Right atrium auricular region (tissue), 2 donors: ENCODE measurements at places on chromosomes 3 and 15.

DNA sequence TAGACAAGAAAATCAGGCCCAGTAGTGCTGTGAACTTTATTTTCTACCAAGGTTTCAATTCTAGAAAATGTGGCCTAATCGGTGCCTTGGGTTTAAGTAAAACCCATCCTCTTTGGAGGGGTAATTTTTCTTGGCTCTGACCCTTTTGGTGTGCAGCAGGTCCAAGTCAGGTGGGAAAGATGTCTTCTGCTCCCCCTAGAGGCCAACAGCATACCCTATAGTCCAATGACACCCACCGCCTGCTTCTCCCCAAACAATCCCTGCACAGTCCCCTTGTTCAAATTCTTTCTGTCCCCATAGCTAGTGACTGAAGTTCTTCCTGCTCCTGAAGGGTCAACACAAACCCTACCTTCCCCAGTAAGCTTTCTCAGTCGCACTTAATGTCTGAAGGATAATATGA, 261.8 kb upstream of the GOLGA6L4 start:
- DNase-seq = no peak

- DNase-seq = no peak
Measured at GRCh38 chr3:13590841-13591520, 42.1 kb downstream of the FBLN2 start.

GRCh38 chr3:46335541-46335940, 18.4 kb upstream of the CCR2 start:
- no peak for DNase-seq

DNA sequence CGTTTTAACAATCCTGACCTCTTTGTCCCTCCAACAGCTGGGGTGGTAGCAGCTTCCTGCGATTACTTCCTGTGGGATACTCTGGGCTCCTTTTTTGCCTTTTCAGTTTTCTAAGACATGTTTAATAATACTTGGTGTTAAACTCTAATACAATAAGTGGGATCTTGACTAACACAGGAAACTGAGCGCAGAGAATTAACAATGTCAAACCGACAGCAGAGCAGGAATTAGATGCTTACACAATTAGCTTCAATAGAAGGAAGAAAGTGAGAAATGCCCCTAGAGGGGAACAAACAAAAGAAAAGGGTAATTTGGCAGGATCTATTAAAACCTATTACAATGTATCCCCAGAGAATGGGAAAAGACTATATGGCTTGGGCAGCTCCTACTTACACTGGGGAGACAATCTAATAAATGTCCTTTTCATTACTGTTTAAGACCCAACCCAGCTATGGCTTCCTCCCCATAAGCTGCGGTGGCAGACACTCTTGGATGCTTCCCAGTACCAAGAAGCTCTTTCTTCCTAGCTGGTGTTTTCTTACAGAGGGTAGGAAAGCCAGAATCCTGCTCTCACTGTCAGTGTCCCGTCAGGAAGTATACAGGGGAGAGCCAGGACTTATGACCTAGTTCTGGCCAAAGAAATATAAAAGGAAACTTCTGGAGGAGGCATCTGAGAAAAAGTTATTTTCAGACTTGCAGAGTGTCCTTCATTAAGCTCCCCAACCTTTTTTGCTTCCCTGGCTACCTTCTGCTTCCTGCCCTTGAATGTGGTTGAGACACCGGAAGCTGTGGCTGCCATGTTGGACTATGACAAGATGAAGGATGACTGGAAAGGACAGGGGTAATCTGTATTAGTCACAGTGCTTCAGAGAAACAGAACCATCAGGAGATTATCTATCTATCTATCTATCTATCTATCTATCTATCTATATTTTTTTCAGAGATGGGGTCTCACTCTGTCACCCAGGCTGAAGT, 194.1 kb upstream of the KBTBD8 start:
- no peak for DNase-seq

DNA sequence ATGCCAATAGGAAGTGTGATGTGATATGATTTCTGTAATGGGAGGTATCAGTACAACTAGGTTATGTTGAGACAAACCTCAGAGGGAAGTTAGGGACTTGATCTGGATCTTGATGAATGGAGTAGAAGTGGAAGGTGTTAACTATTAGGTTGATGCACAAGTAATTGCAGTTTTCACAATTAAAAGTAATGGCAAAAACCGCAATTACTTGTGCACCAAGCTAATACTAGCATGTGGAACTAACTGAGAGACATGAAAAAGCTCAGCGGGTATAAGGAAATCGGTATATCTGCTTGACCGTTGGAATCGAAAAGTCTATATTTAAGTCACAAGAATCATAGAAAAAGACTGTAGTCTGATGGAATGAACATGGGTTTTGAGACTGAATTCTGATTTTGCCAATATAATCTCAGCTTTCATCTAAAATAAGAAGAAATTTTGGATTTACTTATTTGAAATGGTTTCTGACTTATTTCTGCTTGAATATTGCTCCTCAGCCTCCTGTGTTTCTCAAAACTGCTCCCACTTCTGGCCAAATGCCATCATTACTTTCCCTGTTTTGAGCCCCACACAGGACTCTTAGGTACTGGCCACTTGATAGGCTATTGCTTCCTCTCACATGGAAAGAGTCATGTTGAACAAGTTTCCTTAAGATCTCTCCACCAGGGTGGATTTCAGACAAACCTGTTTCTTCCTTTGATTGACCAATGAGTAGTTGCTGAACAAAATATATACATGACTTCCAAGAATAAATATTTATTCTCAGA, 271.5 kb upstream of the COL8A1 start:
- no peak for DNase-seq

- no peak for DNase-seq
Measured at GRCh38 chr3:154971341-154971740, 108.8 kb upstream of the MME start.

GRCh38 chr15:100125401-100126191, 216.2 kb downstream of the ADAMTS17 start:
- peak; percentile 82 for DNase-seq

DNA sequence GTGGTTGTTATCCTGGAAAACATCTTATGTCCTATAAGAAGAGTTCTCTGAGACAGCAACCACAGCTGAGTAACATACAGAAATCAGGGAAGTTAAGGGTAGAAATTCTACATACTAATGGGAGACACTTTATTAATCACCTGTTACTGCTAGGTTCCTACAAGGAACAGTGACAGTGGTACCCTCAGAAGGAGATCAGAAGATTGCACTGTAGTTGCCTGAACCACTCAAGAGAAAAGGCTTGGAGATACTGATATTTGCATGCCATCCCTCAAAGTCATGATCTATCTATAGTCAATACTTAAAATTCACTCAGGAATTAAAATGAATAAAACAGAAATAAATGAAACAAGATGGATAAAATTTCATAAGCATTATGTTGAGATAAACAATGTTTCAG, 136.0 kb downstream of the LMLN start:
- no peak for DNase-seq

DNA sequence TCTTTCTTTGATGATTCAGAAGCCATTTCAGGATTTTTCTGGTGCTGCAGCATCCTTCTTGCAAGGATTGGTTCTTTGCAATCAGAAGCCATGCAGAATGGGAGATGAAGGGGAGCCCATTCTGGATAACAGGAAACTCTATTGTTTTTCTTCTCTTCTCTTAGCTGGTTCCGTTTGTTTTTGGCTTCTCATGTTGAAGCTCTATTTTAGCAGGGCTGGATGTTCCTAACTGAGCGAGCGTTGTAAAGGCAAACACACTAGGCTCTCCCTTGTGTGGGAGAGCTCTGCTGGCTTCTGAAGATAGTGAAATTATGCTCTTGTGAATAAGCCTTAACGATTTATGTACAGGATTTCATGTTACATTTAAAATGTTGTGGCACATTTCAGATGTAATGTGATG, 8.3 kb downstream of the CACNA1D start:
- DNase-seq = no peak

- DNase-seq = no peak
Measured at GRCh38 chr3:142664819-142665218, 59.0 kb upstream of the TRPC1 start.

DNA sequence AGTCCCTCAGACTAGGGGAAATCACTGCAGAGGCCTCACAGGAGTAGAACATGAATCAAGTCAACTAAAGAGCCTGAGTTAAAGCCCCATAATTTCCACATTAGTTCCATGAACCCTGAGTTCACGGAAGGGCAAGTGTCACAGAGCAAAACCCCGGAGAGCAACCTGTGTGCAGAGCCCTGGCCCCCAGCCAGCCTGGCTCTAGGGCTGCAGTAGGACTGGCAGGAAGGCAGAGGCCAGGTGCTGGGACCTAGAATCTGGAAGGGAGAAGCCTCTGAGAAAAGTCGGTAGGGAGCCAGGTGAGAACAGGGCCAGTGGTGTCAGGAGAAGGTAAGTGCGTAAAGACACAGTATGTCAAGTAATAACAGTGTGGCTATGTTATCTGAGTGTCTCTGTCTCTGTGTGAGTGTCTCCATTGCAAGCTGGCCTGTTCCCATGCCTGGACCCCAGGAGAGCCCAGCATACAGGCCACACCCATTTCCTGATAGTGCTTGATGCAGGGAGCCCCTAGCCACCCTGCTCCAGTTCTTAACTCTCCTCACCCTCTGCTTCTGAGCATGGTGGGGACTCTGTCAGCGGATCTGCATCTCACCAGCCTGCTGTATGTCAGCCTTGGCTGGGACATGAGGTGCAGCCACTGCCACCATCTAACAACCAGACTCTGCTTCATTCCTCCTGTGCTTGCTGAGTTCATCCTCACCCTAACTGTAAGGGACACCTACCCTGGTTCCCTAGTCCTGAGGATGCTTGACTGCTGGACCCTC, 11.3 kb upstream of the MANF start:
- no peak for DNase-seq

DNA sequence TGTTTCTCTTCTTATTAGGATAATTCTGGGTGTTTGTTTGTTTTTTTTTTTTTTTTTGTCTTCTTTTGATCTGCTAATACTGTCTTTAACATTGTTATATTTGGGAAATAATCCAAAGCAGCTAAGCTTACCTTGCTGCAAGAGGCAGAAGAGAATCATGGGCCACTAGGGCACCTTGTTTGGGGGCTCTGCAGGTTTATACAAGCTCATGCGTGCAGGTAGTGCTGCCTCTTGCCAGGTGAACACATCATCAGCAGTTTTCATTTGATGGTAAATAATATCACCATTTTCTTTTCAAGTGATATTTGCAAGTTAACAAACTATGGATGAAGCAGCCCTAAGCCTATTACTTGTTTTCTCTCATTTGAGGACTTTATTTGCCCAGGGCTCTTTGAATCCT, 37.9 kb downstream of the MAP3K13 start:
- no peak for DNase-seq

DNA sequence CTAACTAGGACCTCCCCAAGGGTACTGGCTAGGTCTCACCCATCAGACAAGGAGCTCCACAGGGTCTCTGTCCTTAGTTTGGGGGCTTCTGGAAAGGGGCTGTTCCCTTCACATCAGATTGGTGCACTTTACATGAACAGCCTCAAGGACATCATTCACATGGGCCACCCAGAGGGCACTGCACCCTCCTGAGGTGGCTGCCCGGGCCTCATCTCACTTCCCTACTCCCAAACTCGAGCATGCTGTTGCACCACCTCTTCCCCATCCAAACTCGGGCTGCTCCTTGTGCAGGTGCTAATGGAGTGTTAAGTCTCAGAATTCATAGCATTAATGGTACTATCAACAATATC, 48.1 kb downstream of the RAB11A start:
- DNase-seq = no peak

DNA sequence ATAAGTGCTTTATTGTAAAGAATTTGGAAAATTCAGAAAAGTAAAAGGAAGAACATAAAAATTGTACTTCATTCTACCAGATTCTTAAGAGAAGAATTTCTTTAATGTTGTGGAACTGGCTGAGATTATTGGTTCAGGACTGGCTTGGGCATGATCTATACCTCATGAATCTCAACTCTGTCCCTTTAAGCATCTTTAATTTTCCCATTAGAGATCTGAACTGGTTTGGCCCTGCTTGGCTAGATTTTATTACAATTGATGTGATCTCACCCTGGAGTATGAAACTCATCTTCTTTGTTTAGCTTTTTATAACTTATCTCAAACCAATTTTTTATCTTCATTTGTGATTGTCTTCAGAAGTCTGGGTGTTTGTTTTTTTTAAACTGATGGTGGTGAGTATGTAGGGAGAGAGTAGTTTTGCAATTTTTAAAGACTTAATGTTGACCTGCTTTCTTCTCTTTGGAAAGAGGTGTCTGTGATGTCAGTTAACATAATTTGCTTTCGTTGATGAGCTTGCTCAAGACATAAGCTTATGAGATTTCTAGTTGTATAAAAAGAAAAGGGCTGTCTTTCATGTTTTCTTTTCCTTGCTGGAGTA, 61.9 kb downstream of the ZNF609 start:
- no peak for DNase-seq

GRCh38 chr15:99059010-99059981, 45.6 kb upstream of the SYNM start:
- peak; percentile 90 for DNase-seq

GRCh38 chr3:99781761-99782160, 35.9 kb upstream of the CMSS1 start:
- no peak for DNase-seq

DNA sequence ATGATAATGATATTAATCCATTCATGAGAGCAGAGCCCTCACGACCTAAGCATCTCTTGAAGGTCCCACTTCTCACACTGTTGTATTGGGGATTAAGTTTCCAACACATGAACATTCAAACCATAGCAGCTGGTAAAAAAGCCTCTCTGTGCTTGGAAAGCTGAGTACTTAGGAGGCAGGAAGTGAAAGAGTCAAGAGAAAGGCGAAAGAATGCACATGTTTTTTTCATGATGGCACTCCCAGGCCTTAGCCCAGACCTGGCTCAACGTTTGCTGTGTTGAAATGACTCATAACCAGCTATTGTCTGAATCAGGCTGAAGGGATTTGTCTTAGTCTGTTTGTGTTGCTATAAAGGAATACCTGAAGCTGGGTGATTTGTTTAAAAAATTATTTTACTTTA, 84.4 kb upstream of the RGMA start:
- DNase-seq = no peak

DNA sequence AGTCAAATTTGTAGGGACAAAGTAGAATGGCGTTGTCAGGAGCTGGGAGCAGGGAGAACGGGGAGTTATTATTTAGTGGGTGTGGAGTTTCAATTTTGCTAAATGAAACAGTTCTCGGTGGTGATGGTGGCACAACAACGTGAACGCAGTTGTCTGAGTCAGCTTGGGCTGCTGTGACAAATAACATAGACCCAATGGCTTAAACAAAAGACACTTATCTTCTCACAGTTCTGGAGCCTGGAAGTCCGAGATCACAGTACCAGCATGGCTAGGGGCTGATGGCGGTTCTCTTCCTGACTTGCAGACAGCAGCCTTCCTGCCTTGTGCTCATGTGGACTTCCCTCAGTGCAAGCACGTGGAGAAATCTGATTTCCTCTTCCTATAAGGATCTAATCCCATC, 90.2 kb downstream of the CHSY1 start:
- no peak for DNase-seq
